CD8-positive, alpha-beta memory T cell (primary cell): ENCODE measurements at places on chromosomes 12 and 14. TPM values are rescaled to one million over a fixed set of nuclear protein-coding genes. Genes with fewer than 3 reads are reported as not detected.

Gene SLC5A8
- total RNA-seq: not detected

Gene OTX2
- total RNA-seq: not detected

DNA sequence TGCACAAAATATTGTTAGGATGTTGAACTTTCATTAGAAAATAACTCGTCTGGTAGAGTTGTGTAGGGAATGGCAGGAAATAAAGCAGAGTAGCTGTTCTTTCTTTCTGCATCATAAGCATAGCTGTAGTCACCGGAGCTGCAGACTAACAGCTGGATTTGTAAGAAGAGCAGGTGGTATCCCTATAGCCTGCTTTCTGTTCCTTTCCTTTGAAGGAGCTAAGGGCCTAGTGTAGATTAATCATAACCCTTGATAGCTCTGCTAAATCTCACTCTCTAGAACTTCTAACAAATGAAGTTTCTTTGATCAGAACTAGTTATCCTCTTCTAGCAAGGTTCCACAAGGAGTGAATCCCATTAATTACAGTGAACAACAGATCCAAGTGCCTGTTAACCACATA is 3.5 kb downstream of the LMO3 start:
- no peaks in the 10 kb centered on the region for H3K4me1 ChIP-seq
- no peaks in the 10 kb centered on the region for H3K27me3 ChIP-seq
- H3K27ac ChIP-seq: no peak overlapping the region
- no peak for DNase-seq
- no peak overlapping the region for H3K4me3 ChIP-seq
- no peaks in the 10 kb centered on the region for H3K36me3 ChIP-seq

Gene ERP27
- total RNA-seq: 2.0 TPM

Gene LYSET
- 19.3 TPM for total RNA-seq

DNA sequence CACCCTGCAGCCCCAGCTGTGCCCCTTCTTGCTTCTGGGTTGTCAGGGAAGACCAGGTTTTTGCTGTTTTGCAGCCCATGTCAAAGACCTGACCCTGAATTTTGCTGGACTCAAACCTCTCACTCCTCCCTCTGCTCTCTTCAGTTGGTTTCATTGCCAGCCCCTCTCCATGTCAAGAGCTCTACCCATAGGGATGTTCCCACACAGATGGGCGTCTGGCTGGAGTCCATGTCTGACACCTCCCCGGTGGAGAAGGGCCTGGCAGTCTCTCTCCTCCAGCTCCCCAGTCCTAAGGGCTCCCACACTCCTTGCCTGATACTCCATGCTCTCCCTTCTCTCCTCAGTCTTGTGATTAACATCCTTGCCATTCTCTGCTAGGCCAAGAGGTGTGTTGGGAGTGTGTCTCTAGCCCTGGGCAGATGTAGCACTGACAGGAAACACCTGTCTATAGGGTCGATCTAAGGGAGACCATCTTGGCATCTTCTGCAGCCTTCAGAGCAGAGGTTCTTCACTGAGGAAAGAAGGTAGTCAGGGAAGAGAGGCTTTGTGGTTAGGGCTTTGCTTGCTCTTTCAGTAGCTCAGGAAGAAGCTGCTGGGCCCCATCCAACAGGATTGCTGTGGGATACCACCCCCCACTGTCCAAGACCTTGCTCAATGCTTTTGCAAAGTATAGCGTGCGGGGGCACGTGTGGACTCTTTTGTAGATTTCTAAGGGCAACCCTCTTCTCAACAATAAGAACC is 4.7 kb downstream of the ASIC1 start:
- H3K36me3 ChIP-seq: no peaks in the 10 kb centered on the region
- DNase-seq: no peak
- no peak overlapping the region for H3K4me3 ChIP-seq
- H3K27ac ChIP-seq: no peak overlapping the region

Gene SPPL3
- total RNA-seq: 34.9 TPM
